ENCODE measurements at places on chromosomes 1 and 21. TPM values are rescaled to one million over a fixed set of nuclear protein-coding genes. Genes with fewer than 3 reads are reported as not detected.

RBM11 gene
- 0.23 TPM for polyA plus RNA-seq

DNA sequence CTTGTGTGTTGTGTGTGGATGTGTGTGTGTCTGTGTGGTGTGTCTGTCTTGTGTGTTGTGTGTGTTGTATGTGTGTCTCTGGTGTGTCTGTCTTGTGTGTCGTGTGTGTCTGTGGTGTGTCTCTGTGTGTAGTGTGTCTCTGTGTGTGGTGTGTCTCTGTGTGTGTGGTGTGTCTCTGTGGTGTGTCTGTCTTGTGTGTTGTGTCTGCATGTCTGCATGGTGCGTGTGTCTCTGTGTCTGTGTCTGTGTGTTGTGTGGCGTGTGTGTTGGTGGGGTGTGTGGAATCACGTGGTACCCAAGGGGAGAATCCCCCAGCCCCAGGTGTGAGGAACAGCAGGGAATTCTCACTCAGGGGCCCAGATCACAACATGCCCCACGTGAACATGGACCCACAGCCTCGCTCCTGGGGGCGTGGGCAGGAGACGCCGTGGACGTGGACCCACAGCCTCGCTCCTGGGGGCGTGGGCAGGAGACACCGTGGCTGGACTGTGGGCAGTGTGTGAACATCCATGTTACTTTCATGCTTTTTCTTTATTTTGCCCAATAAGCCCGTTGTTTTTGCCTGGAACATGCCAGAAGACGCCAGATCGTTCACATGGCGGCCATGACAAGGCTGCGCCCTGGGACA lies 67.8 kb downstream of the SLC19A1 start:
- peak; percentile 67 for DNase-seq

KRTAP11-1 gene
- polyA plus RNA-seq = not detected

- DNase-seq = no peak
Observed at GRCh38 chr1:209625791-209626285, 26.4 kb downstream of the LAMB3 start.

C1orf185 gene
- polyA plus RNA-seq = not detected

- no peak for DNase-seq
Observed at GRCh38 chr1:65791396-65791795, 1.3 kb upstream of the PDE4B start.

DNA sequence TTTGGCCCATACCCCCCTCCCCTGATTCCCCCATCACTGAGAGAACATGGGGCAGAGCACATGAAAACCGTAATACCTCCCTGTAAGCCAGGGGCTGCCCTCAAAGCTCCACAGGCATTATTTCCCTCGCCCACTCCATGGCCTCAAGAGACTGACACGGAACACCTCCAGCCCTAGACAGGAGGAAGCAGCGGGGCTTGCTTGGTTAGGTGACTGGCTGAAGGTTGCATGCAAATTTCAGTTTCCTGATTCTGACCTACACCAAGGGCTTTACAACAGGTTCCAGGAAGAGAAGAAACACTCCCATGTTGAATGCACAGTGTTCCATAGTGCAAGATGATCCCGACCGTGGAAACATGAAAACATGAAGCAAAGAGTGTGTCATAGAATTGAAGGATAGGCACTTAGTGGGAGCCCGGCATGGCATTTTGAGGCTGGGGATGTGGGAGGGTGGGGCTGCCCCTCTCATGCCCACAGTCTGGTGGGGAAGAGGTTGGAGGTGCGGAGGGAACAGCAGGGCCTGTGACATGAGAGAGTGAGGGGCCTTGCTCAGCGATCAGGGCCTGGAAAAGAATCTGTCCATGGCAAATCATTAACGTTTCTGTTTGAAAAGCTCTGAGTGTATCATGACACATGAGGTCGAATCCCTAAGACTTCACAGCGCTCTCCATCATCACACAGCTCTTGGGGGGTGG lies 33.5 kb downstream of the GPR137B start:
- no peak for DNase-seq

OR2L3 gene
- not detected for polyA plus RNA-seq

- DNase-seq = no peak
Observed at GRCh38 chr1:30284226-30284625, 439.2 kb downstream of the MATN1 start.

DNA sequence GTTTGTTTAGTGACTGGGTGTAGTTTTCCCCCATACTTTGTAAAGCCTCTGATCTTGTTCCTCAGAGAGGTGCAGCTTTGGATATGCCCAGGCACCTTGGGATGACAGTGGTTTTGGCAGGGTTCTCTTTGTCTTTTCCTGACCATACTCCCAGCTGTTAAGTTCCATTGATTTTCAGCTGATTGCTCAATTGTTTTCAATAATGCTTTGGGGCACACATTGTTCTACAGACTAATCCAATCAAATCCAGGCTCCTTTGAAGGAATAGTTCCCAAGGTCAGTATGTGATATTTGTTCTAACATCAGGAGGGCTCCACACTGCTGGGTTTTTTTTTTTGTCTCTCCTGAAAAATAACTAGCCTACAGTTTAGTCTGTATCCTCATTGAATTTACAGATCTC lies 24.8 kb downstream of the PPP2R5A start:
- no peak for DNase-seq

DNA sequence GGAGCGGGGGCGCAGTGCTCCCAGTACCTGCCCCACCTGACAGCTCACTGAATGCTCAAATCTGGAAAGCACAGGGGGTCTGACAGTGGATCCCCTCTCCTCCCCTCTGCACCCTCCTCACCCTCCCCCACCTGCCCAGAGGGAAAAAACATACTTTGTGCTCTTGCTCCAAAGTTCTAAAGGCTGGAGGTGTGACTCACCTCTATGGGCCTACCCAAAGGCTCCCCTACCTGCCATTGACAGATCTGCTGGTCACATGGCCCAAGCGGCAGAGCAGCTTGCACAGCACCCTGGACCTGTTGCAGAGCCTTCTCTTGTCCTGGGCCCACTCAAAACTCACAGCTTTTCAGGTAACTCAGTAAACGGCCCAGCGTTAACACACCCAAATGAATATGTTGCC lies 55.7 kb downstream of the ADSS2 start:
- no peak for DNase-seq

- no peak for DNase-seq
Observed at GRCh38 chr1:237873487-237874211, 17.1 kb downstream of the ZP4 start.

- DNase-seq = no peak
Observed at GRCh38 chr1:161216945-161217712, 2.0 kb downstream of the FCER1G start.

DNA sequence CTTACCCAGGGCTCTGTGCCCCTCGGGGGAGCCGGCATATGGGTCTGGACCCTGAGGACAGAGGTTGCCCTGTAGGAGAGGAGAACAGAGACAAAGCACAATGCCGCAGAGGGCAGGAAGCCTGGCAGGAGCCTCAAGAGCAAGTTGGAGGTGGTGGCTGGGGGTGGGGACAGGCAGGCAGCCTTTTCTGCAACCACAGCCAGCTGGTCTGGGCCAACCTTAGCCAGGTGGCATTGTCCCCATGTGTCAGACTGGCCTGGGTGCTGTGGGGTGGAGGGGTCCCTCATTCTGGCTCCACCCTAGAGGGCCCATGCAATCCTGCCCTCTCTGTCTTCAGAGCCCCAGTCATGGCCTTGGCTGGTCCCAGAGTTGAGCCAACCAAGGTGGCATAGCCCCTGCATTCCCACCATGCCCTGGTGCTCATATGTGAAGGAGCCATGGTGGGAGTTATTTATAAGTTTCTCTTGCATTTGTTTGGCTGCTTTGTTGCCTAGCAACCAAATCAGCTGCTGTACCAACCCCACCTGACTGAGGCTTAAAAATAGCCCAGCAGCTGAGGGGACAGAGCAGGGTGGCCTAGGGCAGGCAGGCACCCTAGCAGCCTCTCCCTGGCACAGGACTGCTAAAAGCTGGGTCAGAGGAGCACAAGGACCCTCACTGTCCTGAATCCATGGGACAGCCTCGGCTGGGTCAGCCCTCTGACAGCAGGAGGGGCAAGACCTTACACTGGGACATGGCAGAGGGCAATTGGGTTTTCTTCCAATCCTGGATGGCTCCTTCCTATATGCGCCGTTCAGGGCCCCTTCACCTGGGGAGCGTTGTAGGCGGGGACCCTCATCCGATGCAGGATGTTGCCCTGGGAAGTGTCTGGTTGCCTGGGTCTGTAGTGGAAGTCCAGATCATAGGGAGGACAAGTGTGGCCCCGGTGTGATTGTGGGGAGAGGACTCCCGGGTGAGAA lies 19.5 kb downstream of the MAP7D1 start:
- peak; percentile 88 for DNase-seq

- DNase-seq = no peak
Observed at GRCh38 chr1:158984386-158984785, 25.3 kb upstream of the IFI16 start.

DNA sequence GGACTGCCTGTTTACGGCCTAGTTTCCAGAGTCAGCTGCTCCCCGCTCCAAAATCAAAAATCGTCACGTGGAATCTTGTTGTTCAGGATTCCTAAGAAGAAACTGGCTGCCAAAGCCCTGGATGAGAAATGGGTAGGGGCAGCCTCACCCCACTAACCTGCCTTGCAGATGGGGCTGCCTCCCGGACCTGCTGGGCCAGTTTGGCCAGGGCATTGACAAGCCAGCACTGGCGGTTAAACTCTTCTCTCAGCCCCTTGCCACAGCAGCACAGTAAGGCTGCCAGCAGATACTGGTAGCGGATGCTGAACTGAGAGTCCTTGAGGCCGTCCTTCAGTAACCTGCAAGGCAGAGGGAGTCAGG lies 31.6 kb upstream of the PPP1R15B start:
- DNase-seq = no peak

- DNase-seq = no peak
Observed at GRCh38 chr1:179082333-179082998, 596 bp downstream of the TOR3A start.

GCSAML gene
- 0.04 TPM for polyA plus RNA-seq

DNA sequence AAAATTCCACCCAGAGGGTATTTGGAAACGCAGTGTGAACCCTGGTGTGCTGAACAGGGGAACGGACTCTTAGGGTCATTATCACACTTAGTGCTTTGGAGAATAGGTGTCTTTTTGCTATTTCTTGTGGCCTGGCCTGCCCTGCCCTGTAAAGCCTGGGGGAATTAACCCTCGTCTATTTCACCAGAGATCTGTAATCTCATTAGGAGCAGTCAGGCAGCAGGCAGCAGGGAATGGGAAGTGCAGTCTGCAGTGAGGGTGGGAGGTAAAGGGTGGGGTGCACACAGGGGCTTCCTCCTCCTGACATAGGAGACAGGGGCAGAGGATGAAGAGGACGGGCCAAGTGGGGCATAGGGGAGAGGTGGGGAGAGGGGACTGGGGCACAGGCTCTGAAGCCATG lies 1.1 kb upstream of the SLC1A7 start:
- no peak for DNase-seq

GRCh38 chr1:20154301-20154831 lies 15.2 kb downstream of the PLA2G2F start:
- no peak for DNase-seq

GRCh38 chr1:67609577-67610341 lies 75.2 kb upstream of the GADD45A start:
- DNase-seq = no peak

GRCh38 chr1:206032380-206033140 lies 8.9 kb upstream of the CTSE start:
- DNase-seq = no peak

DNA sequence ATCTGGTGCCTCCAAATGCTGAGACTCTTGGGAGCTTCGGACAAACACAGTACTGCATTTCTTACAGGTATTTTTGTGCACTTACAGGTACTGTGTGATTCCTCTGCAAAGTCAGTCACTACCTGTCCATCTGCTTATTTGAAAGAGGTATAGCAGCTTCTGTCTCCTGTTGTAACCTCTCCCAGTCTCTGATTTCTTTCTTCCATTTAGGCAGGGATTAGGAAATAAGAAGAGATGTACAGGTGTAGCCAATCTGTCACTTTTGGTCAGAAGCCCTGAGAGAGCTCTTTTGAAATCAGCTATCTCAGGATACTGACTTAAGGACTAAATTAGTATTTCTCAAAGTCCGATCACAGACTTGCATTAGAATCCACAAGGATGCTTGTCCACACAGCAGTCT lies 54.0 kb downstream of the AKT3 start:
- DNase-seq = no peak

GRCh38 chr1:93681101-93681988 lies at the start of gene BCAR3:
Gene BCAR3, minus strand, starts transcription at chr1:93681837. Its CDS starts 6,907 bp downstream, at chr1:93674930.
- DNase-seq = peak; percentile 80

GRCh38 chr1:187680823-187681222 lies 852.1 kb downstream of the PLA2G4A start:
- DNase-seq = no peak

GRCh38 chr1:17819129-17819802 lies 64.1 kb downstream of the ACTL8 start:
- DNase-seq = peak; percentile 43

- no peak for DNase-seq
Observed at GRCh38 chr1:191695865-191696264, 462.4 kb upstream of the RGS18 start.

ZNF670 gene
- polyA plus RNA-seq = 0.46 TPM

TSHB gene
- not detected for polyA plus RNA-seq

IGSF5 gene
- polyA plus RNA-seq = 0.98 TPM

GRCh38 chr1:197356723-197357533 lies 88.9 kb downstream of the CRB1 start:
- no peak for DNase-seq

- DNase-seq = no peak
Observed at GRCh38 chr1:230744382-230744781, 2.8 kb upstream of the CAPN9 start.

DNA sequence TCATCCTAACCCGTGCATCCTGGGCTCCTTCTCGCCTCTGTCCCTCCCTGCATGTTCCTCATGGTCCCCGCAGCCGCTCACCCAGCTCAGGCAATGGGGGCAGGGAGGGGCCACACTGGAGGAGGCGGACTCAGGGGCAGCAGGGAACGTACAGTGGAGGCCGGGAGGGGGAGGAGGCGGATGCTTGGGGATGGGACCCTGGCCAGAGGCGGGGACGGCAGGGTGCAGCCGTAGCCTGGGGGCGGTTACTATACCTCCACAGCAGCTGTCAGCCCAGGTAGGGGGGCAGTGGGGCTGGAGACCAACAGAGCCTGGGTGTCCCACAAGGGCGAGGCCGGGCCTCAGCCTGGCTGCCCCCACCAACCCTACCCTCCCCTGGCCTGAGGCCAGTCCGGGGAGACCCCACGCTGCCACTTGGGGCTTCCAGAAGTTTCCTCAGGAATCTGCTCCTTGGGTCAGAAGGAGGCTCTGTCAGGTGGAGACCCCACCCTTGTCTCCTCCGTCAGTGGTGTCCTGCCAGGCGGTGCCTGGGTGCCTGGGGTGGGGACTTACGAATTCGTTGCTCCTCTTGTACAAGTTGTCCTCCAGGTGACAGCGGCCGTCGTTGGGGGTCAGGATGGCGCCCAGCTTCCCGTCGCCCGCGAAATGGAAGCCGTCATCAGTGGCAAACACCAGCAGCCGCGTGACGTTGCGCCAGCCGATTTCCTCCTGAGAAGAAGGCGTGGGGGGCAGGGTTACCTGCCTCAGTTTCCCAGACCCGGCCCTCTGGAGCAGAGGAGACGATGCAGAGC lies 20.7 kb downstream of the ITGB2 start:
- no peak for DNase-seq

C2CD4D gene
- polyA plus RNA-seq = not detected

MATN1 gene
- not detected for polyA plus RNA-seq
